Activated CD8-positive, alpha-beta memory T cell treated with anti-CD3 and anti-CD28 coated beads, Interleukin-2, amount 50 U/mL, for 48 hours (primary cell): ENCODE measurements at places on chromosomes 5 and 9.

DNA sequence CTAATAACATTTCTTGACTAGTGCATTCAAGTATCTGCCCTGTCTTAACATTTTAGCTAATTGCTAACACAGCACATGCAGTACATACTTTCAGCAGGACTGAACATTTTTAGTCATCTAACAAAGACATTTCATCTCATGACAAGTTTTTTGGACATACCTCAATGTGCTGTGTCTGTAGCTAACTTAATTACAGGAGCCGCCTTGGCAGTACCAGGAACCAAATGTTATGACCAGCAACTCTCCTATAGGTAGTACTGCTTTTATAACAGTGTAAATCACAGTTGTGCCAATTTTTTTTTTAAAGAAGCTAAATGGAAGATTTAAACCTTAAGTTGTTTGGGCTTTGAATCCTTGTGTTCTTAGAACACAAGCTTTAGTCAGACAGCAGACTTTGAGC, 99.4 kb upstream of the SAP30L start:
- no peak for DNase-seq

DNA sequence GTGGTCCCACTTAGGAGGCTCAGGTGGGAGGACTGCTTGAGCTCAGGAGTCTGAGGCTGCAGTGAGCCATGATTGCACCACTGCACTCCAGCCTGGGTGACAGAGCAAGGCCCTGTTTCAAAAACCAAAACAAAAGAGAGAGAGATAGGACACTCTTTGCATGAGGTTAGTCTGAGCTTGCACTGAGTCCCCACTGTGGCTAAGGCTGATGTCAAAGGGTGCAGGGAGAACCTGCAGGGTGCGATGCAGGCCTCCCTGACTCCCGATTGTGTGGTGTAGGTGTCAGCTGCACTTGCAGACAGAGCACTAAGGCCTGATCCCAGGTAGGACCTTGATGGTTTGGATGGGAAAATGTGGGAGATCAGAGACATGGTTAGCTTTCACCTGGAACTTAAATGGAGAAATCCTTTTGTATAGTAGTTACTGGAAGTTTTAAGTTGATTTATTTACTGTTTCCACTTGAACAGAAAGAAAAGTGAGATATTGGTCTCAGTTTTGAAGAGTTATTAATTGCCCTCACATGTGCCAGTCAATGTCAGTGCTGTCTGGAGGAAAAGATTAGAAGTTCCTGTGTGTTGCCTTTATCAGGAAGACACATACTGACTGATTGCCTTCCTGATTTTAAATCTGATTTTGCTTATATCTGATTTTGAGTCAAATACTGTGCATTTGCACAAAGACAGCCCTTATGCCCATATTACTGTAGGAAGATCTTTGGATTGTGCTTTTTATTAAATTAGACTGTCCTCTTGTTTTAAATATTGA, 260.0 kb downstream of the MAST4 start:
- DNase-seq, result no peak

DNA sequence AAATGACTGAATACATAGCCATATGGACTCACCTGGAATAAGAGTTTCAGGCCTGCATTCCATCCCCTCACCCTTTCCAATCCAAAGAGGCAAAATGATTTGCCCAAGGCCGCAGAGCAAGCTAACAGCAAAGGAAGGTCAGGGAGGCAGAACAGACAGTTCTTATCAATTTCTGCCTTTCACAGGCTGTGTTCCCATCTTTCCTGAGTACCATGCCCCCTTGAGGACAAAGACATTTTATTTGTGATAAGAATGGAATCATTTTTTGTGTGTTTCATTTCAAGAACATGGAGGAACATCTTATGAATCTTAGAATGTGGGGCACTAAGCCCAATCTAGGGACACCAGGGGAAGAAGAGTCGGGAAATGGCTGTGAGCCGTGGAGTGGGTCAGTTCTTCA, 13.9 kb downstream of the LHFPL2 start:
- DNase-seq, result no peak

GRCh38 chr5:10987925-10988504, 227.0 kb upstream of the DAP start:
- DNase-seq, result peak; percentile 89

DNA sequence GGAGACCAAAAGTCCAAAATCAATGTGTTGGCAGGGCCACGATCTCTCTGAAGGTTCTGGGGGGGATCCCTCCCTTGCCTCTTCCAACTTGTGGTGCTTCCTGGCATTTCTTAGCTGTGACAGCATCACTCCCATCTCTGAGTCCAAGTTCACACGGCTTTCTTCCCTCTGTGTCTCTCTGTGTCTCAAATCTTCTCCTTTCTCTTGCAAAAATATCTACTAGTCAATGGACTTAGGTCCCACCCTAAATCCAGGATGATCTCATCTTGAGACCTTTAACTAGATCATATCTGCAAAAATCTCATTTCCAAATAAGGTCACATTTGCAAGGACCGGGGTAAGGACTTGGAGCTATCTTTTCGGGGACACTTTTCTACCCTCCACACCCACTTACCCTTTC, 186.1 kb downstream of the HSD17B3 start:
- DNase-seq, result no peak

- DNase-seq, result no peak
Measured at GRCh38 chr5:36656556-36656955, 50.1 kb downstream of the SLC1A3 start.

DNA sequence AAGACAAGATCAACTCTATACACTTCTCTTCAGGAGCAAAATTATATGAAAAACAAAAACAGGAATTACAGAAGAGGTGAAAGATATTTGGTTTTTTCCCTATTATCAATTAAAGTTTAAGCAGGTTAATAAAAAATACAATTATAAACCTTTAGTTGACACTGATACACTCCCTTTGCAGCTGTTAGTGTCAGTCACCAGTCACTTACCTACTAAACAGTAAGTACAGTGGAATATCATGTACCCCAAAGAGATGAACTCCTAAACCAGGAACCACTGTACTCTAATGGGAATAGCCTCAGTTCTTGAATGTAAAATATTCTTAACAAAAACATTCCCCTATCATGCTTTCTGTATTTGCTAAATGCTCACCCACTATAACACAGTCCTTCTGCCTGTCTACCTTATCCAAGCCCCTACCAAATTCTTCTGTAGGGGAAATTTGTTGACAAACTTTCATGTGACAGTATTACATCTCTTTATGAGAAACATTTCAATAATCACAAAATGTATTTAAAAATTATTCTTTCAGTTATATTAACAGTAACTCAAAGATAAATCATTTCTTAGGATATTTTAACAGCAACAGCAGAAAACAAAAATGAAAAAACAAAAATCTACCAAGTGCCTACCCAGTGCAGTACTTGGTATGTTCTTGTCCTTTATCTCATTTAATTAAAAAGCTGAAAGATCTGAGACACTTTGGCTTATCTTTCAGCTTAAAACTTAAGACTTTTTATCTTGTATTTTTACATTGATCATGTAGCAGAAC, 212.8 kb downstream of the MLLT3 start:
- no peak for DNase-seq

GRCh38 chr5:147098233-147098790, 136.5 kb upstream of the STK32A start:
- DNase-seq, result no peak

GRCh38 chr9:112078432-112078831, 96.7 kb downstream of the SUSD1 start:
- no peak for DNase-seq

DNA sequence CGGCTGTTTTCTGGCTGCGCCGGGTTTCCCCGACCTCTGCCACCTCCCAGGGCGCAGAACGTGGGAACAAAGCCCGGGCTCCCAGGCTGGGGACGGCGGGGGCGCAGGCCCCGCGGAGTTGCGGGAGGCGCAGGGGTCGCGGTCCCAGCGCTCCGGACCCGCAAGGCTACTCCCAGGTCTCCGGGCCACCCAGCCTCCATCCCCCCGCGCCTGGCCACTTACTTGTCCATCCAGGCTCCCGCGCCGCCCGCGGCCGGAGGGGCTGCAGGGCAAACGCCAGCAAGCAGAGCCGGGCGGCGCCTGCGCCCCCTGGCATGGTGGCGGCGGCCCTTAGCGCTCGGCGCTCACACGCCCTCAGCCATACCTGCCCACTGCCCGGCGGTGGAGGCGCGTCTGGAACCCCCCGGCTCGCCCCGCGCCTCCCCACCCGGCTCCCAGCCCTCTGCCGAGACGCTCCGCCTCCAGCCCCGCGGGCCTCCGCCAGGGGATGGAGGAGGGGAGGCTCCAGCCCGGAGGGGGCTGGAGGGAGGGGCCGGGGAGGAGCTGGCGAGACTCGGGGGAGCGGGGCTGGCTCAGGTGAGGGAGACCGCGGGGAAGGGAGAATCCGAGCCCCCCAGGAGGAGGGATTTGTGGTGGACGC, at the start of gene ADAM19:
Gene ADAM19, minus strand, starts transcription at position 395 of the 640 bp plus-strand sequence. Its CDS starts 79 bp downstream, at position 316.
- peak; percentile 82 for DNase-seq

- peak; percentile 70 for DNase-seq
Measured at GRCh38 chr9:124016175-124017050, 4.8 kb downstream of the LHX2 start.

GRCh38 chr5:101482931-101483330, 579.8 kb upstream of the ST8SIA4 start:
- no peak for DNase-seq

- no peak for DNase-seq
Measured at GRCh38 chr5:158874792-158875191, 224.9 kb downstream of the EBF1 start.

DNA sequence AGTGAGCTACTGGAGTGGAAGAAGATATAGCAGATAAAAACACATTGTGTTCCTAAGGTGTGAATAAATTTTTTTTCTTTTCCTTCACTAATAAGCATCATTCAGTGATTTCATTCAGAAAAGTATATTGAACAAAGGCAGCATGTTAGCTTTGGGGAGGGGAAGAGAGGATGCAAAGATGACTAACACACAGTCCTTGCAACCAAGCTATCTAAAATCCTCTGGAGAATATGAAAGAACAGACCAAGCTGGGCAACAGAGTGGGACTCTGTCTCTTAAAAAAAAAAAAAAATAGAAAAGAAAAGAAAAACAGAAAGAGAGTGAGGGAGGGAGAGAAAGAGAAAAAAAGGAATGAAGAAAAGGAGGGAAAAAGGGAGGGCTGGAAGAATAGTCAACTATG, 22.3 kb upstream of the OMD start:
- DNase-seq, result no peak

- no peak for DNase-seq
Measured at GRCh38 chr5:166710271-166710670, 1581.2 kb upstream of the WWC1 start.

GRCh38 chr9:134847752-134848432, 32.7 kb upstream of the FCN2 start:
- no peak for DNase-seq

DNA sequence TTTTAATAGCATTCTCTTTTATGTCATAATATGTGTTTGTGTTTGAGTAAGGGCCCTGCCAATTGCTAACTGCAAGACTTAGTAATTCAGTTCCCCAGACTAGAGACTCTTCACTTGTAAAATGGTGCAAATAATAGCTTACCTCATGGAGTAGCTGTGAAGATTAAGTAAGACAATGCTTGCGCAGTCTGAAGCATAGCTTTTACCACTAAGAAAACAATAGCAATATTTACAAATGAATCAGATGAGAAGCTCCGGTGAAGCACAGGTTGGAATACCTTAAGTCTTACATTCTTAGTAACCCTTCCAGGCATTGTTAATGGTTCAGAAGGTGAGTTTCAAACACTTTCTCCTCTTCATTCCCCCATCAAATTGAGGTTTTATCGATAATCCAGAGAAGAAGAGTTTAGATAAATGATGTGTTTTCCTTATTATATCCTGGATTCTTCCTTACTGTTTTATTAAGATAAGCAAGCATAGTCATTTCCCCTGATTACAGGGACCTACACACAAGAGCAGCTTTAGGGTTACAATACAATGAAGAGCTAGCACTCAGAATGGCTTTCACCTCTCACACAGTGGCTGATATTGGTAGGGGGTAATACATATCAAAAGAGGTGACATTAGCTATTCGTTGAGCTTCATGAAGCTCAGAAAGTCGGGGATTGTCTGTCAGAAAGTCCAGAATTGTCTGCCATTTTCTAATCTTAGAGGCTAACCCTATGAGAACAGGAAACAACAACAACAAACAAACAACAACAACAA, 96.4 kb upstream of the EDIL3 start:
- no peak for DNase-seq

- no peak for DNase-seq
Measured at GRCh38 chr5:128466554-128466953, 71.5 kb downstream of the FBN2 start.

- peak; percentile 12 for DNase-seq
Measured at GRCh38 chr5:157362012-157362411, 96.1 kb downstream of the CYFIP2 start.

GRCh38 chr5:98911280-98912040, 17.3 kb downstream of the CHD1 start:
- no peak for DNase-seq

- no peak for DNase-seq
Measured at GRCh38 chr5:146703499-146703898, 175.1 kb downstream of the PPP2R2B start.

DNA sequence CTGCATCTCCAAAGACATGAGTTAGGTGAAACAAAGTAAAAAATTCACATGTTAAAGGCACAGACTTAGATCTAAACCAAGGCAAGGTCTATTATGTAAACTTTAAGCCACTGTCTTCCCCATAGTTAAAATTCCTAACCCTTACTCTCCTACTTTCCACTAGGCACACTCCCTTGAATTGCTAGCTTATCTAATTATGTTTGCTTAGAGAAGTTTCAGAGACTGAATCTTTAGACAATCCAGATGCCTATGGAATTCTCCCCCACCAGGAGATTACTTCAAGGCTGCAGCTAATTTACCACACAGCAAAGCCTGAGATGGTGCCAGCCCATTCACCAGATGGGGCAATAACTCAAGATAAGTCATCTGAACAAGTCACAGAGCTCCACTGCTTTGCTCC, 803.1 kb upstream of the COX7C start:
- no peak for DNase-seq

DNA sequence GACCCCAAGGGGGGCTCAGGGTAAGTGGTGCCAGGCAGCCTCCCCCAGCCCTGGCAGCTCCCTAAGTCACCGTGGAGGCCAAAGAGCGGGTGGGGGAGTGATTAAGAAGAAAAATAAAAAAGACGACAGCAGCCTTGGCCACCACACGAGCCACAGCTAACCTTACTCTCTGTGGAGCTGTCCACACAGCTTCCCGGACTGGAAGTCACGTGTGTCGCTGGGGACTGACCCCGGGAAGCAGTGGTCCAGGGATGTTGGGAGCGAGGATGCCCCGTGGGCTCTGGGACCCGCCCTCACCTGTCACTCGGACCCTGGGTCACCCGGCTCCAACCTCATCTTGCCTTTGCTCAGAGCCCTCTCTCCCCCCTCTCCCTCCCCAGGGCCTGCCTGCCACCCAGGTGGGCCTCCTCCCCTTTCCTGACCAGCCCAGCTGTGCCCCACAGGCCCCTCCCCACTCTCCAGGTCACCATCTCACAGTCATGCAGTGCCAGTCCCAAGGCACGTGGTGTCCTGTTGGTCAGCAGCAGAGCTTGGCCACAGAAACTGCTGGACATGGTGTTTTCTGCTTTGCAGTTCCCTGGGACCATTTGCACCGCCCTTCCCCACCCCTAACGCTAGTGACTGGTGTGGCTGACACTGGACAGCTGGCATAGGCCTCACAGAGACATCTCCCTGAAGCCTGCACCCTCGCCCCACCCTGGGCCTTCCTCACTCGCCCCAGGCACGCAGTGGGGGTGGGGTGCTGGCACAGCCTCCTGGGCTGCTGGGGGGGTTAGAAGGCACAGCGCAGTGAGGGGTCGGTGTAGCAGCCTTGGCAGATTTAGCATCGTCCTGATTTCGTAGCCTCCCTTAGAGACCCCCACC, 9.8 kb upstream of the EXOC3 start:
- DNase-seq, result peak; percentile 40

GRCh38 chr5:55232271-55232984, 980 bp downstream of the CCNO start:
- DNase-seq, result peak; percentile 70
